ENCODE measurements at places on chromosomes 3 and 15.

DNA sequence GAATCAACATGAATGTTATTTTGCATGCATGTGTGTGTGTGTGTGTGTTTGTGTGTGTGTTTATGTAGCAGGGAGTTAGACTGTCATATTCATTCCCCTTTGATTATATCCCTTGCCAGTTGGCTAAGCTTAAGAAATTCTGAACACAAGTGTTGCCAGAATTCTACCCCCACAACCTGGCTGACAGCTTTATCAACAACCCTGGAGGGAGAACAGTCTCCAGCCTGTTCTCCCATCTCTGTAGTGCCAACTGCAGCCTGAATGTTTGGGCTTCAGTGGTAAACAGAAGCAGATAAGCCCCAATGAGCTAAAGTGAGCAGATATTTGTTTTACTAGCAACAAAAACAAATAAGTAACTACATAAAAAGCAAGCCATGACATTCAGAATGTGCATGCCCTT lies 162.6 kb upstream of the ABI3BP start:
- DNase-seq = no peak

GRCh38 chr15:38216763-38217162 lies 35.9 kb upstream of the SPRED1 start:
- DNase-seq = no peak

DNA sequence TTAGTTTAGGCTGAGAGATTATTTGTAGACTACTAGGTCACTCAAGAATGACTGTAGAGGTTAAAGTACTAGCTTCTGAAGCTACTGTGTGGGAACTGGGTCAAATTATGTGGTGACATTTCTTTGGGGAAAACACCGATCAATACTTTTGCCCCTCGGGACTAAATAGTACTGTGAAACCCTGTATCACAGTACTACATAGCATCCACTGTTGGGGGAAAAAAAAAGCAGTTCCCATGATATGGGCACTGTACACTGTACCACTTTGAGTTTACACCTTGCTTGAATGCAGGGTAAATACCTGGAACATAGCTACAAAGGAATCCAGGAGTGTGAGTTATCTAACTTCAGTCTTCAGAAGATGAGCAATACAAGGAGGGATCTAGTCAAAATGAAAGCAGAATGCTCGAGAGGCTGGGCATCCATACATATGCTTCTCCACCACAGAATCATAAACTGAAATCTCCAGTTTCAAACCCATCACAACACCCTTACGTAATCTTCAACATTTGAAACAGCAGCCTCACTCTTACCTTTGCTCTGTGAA lies 311.4 kb downstream of the UNC13C start:
- DNase-seq = no peak

DNA sequence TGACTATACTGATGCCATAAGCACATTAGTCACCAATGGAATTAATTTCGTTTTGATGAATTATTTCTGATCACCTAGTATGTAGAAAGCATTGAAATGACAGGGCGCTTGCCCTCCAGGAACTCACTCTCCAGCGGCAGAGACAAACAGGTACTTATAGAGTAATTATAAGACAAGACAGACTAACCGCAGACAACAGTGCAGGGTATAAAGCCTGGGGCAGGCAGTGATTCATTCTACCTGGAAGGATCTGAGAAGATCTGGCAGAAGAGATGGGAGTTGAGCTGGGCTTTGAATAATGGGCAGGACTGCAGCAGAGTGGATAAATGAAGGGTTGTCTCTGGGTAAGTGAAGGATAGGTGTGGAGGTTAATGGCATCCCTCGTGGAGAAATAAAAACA lies 331.8 kb downstream of the FGF12 start:
- no peak for DNase-seq

- no peak for DNase-seq
Observed at GRCh38 chr15:39403640-39404117, 177.2 kb upstream of the THBS1 start.

Measured in H9 (cell line).